ENCODE measurements at places on chromosomes 4 and X.
A peak's percentile ranks its signal among the peaks of the same experiment; 100 is the strongest.

DNA sequence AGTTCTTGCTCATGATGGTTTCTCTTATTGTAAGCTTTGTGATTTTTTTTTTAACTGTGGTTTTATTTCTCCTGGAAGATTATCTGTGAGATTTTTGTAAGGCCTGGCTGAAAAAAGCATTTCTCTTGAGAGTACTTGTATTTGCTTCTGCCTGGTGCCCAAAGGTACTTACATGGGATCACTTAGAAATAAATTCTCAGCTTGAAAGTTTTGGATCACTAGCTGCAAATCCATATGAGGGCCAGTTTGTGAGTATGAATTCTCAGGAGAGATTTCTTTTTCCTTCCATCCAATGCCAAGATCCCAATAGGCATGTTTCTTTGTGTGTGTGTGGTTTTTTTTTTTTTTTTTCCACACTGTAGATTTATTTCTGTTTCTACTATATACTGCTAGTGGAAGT lies 1884.7 kb upstream of the PCDH7 start:
- peak; percentile 23 for DNase-seq

GRCh38 chr4:169116270-169116901 lies 106.3 kb upstream of the CBR4 start:
- no peak for DNase-seq

- peak; percentile 3 for DNase-seq
These were observed 1.6 kb upstream of the LRAT start for GRCh38 chr4:154741922-154742850.

DNA sequence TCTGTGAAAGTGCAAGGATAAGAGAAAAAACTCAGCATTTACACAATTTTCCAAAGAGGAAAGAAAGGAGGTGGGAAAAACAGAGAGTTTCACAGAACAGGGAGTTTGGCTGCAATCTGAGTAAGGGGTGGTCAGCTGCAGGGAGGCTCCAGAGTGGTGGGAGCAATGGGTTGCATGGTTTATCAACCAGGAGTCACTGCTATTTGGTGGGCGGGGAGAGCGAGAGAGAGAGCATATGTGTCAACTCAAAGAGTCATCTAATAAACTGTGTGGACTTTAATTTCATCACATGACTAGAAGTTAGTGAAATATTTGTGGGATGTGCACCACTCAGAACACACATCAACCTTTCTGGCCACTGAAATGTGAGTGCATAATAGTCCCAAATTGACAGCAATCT lies 94.6 kb downstream of the FAM13A start:
- no peak for DNase-seq

GRCh38 chr4:10495651-10496050 lies 38.4 kb upstream of the ZNF518B start:
- DNase-seq: no peak

DNA sequence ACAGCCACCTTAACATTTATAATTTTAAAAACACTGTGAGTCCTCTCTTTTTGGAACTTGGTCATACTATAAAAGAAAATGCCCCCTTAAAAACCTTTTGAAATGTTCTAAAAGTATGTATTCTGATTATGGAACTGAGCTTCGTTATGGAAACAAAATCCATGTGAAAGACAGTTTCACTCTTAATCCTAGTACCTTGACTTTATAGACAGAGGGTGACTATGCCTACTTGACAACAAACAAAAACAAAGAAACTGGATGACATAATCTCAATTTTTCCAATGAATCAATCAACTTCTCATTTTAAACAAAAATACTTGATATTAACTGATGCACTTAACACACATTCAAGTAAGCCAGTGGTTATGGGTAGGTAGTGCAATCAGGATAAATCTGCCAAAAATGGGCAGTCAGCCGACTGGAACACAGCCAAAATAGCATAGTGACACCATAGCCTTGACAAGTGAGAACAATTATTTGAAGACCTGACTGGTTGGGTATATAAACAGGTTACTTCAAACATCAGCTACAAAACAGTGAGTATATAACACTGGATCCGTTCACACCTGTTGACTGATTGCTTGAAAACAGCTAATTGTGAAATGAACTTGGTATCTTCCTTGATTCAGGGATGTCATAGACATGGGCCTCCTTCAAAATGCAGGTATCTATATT lies 265.5 kb downstream of the PPP3CA start:
- peak; percentile 41 for DNase-seq

GRCh38 chr4:121266982-121267381 lies 102.9 kb upstream of the TNIP3 start:
- DNase-seq: no peak

DNA sequence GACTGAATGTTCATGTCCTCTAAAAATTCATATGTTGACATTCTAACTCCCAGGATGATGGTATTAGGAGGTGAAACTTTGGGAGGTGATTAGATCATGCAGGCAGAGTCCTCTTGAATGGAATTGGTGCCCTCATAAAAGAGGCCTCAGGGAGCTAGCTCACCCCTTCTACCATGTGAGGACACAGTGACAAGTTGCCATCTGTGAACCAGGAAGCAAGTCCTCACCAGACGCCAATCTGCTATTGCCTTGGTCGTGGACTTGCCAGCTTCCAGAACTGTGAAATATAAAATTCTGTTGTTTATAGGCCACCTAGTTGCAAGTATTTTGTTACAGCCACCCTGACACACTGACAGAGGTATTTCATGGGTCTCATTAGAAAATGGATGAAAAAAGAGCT lies 28.5 kb upstream of the LONRF3 start:
- DNase-seq: no peak

- DNase-seq: peak; percentile 49
These were observed 333.8 kb downstream of the C4orf33 start for GRCh38 chr4:129429581-129430320.

GRCh38 chr4:26082565-26082964 lies 168.5 kb downstream of the SMIM20 start:
- DNase-seq: no peak

- no peak for DNase-seq
These were observed 194.8 kb downstream of the AFF2 start for GRCh38 chrX:148695255-148695654.

DNA sequence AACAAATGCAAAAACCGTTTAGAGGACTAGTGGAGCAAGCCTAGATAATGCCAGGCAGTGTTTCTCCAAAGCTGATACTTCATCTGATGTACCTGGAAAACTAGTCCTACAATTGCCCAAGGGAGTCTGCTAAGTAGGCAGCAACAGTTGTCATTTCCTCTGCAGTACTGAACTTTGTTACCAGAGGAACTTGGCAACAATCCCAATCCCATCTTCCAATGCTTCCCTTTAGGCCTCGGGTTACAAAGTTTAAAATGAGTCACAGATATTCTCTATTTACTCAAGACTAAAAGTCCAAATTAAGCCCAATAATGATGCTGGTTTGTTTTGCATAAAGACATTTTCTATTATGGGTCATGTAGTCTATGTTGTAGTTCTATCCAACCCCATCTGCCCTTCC lies 120.0 kb upstream of the GLRA2 start:
- DNase-seq: peak; percentile 65

DNA sequence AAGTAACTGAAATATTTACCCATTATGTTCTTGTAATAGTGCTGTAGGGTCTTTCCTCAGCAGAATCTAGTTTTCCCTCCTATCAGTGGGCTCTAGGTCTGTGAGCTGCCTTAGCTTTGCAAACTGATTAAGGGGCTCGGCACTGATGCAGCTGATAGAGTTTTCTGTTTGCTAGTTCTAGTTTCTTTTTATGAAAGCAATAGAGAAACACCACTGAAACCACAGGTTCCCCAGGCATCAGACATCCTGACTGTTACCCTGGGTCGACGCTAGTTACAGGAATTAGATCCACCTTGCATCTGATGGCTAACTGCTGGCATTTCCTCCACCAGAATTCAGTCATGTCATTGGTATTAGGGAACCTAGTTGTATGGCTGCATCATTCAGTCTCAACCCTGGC lies 225.0 kb upstream of the VCX start:
- no peak for DNase-seq

- no peak for DNase-seq
These were observed 1.6 kb upstream of the AP1S2 start for GRCh38 chrX:15856222-15856587.

GRCh38 chrX:42140320-42140719 lies 217.0 kb upstream of the CASK start:
- no peak for DNase-seq

GRCh38 chr4:121822796-121823504 lies 733 bp downstream of the CCNA2 start:
- DNase-seq: peak; percentile 77

DNA sequence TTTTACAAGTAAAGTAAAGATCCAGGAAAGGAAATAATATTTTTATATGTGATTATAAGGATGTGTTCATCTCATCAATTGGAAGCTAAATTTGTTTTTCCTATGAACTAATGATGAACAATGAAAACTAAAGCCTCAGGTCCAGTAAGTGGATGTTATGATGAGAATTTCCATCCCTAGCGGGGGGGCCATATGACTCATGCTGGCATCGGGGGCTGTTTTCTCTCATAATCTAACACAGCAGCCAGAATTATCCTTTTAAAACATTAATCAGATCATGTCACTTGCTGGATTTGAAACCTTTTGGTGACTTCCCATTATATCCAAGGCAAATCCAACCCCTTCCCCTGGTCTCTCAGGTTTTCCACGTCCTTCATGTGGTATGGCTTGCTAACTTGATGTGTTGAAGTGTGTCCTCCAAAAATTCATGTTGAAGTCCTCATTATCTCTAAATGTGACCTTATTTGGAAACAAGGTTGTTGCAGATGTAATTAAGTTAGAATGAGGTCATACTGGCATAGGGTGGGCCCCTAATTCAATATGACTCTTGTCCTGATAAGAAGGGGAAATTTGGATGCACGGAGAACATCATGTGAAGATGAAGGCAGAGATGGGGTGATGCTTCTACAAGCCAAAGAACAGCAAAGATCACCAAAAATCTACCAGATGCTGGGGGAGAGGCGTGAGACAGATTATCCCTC lies 96.8 kb downstream of the AKAP4 start:
- DNase-seq: no peak

GRCh38 chr4:151955721-151956380 lies 195.0 kb upstream of the GATB start:
- no peak for DNase-seq

- DNase-seq: no peak
These were observed 73.6 kb upstream of the TLL1 start for GRCh38 chr4:165799384-165799815.

DNA sequence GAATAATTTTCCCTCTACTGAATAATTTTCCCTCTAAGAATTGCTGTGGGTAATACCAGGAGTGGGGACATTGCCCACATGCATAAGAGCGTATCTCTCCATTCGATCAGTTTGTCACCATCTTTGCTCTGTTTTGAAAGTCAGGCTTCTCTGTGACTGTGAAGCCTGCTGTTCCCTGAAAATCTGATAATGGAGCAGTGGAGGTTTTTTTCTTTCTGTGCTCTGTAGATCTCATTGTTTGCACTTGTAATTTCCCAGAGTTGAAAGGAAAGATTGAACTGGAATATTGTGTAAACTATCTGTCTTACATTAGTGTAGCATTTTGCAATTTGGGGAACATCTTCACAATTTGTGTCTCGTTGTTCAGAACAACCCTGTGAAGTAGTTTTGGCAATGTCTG lies 4.3 kb downstream of the ZXDB start:
- no peak for DNase-seq
